ENCODE measurements at places on chromosomes 1 and 21.

DNA sequence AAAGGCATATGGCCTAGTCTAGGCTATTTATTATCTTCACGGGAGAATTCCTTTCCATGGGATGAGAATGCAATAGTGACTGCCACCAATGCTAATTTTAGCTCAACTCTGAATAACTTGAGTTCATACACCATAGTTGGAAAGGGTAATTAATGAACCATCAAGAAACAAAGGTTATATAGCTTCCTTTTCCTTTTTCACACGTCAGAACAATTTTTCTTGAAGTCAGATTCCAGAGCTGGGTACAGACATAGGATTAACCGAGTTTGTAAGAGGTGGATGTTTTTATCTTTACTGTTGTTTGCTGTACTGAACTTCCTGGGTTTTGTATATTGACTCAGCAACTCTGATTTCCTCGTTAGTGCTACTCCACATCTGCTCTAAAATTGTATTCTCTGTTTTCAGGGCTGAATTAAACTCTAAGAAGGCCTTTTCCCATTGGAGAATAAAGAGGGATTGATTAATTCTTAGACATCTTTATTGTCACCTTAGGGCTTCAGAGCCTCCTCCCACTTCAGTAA lies 262.0 kb downstream of the NUF2 start:
- DNase-seq, result no peak

GRCh38 chr1:208180421-208180820 lies 63.8 kb downstream of the PLXNA2 start:
- no peak for DNase-seq

GRCh38 chr1:14925336-14926136 lies 228.0 kb upstream of the TMEM51 start:
- no peak for DNase-seq

DNA sequence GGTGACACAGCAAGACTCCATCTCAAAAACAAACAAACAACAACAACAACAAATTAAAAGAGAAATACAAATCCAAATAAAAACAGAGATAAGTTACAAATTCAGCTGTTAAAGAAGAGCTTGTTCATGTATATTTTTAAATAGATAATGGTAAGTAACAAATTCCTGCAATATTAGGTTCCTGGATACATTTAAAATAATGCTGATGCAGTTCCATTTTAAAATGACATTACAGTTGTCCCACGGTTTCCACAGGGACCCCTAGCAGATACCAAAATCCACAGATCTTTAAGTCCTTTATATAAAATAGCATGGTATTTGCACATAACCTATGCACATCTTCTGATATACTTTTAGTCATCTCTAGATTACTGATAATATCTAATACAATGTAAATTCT lies 61.5 kb downstream of the ABL2 start:
- no peak for DNase-seq

DNA sequence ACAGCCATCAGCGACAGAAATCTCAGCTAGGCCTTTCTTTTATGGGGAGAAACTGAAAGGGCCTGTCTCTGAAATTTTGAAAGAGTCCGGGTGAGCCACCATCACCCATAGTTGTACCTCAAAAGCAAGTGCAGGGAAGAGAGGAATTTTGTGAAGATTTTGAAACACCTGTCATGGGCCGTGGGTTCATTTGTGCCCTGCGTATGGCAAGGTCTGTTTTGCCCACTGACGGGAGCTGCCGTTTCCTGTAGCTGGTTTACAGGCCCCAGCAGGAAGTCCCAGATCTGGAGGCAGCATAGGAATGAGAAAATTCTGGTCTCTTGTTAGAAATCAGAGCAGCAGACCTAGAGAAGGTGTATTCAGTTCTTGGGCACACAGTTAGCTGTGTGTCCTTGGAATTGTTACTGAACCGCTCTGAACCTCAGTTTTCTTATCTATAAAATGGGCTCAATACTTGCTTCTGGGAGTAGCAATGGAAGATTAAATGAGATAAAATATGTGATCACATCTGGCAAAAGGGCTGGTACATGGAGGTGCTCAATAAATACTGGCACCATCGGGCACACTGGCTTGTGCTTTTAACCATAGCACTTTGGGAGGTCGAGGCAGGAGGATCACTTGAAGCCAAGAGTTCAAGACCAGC lies 52.5 kb downstream of the MAN1C1 start:
- no peak for DNase-seq

- DNase-seq, result no peak
These were observed 1652.0 kb downstream of the MRPL39 start for GRCh38 chr21:23955135-23955843.

- DNase-seq, result no peak
These were observed 4.0 kb downstream of the CHI3L1 start for GRCh38 chr1:203182387-203182953.

DNA sequence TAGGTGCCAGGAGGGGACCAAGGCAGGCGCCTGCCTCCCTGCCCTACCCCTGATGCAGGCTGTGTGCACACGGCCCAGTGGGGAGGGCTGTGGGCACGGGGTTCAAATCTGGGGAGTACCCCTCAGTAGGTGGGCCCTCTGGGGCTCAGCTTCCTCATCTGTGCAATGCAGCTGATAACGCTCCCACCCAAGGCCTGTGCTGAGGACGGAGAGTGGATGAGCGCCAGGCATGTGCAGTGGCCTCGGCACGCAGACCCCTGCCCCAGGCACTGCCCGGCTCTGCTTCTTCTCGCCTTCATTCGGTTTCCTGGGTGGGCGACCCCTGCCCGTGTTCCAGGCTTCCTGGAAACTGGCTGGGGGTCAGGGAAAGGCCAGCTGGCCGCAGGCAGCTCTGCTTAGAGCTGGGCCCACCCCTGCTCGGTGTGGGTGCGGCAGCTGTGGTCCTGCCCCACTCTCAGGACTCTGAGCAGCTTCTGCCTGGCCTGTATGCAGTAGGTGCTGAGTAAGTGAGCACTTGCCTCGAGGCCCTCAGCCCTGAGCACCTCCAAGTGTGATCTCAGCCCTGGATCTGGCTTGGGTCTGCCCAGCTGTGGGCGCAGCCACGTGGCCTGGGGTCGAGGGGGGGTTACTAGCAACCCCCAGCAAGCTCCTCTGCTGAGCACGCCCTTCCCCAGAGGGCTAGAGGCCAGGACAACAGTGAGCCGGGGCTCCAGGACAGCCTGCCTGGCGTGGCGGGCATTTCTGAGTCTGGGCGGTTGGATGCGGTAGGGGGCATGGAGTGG lies 11.9 kb upstream of the TNFRSF14 start:
- DNase-seq, result no peak

DNA sequence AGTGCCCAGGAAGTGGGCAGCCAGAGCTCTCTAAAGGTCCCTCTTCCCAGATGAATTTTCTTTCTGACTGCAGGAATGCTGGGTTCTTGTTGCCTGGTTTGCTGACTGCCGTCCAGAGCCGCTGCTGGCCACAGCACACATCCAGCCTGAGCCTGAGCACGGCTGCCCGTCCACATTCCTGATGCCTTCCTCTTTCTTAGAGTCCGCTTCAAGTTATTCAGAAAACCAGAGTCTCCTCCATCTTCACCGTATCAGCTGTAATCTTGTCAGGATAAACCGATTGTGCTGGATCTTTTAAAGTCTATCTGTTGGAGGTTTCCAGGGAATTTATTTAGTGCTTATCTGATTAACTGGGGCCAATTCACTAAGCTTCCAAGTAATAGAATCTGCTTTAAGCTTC lies 84.8 kb upstream of the BCAR3 start:
- no peak for DNase-seq

All from BJ (cell line).